ENCODE measurements at places on chromosomes 2 and 18. TPM values are rescaled to one million over a fixed set of nuclear protein-coding genes. Genes with fewer than 3 reads are reported as not detected.

The RMDN2 gene
- 1.1 TPM for total RNA-seq

The ANKRD30BL gene
- not detected for total RNA-seq

The CXCR1 gene
- 1.6 TPM for total RNA-seq

The ESPNL gene
- total RNA-seq: 0.14 TPM

The PRSS56 gene
- not detected for total RNA-seq

The NCKAP5 gene
- total RNA-seq: not detected

The IGFBP5 gene
- not detected for total RNA-seq

The LHCGR gene
- total RNA-seq: not detected

The TWIST2 gene
- not detected for total RNA-seq

The FBXO36 gene
- 0.52 TPM for total RNA-seq

The CHRND gene
- not detected for total RNA-seq

The RGPD4 gene
- total RNA-seq: not detected

The NCKAP1 gene
- 1.7 TPM for total RNA-seq

The LONRF2 gene
- 0.27 TPM for total RNA-seq

The SLC38A11 gene
- not detected for total RNA-seq

The FKBP7 gene
- total RNA-seq: 2.7 TPM

The ATP5F1A gene
- 357 TPM for total RNA-seq

The EFHD1 gene
- 1.1 TPM for total RNA-seq

The HDAC4 gene
- total RNA-seq: 70.2 TPM

The ROCK1 gene
- total RNA-seq: 62.8 TPM

The GPAT2 gene
- 13.0 TPM for total RNA-seq

The CDH2 gene
- total RNA-seq: 0.05 TPM

The CCDC150 gene
- total RNA-seq: 9.0 TPM

The PID1 gene
- total RNA-seq: not detected

The DSG1 gene
- not detected for total RNA-seq

The IL36G gene
- total RNA-seq: not detected

The REG3G gene
- total RNA-seq: not detected

The FOXD4L1 gene
- total RNA-seq: 0.50 TPM

The LDLRAD4 gene
- 28.5 TPM for total RNA-seq

The TDRD15 gene
- total RNA-seq: not detected

The PCGF1 gene
- total RNA-seq: 31.2 TPM

The CRYGD gene
- not detected for total RNA-seq

The SPR gene
- 0.89 TPM for total RNA-seq

The ELOA2 gene
- not detected for total RNA-seq

The VAMP5 gene
- 65.6 TPM for total RNA-seq

The OTOS gene
- not detected for total RNA-seq

The SLC5A7 gene
- total RNA-seq: not detected

The SCN7A gene
- not detected for total RNA-seq

The NAT8 gene
- total RNA-seq: not detected

The REG3A gene
- not detected for total RNA-seq

The KCNG3 gene
- not detected for total RNA-seq

The OR6B2 gene
- total RNA-seq: not detected

The ABCG5 gene
- not detected for total RNA-seq

The PPP1R1C gene
- total RNA-seq: not detected

The ASTL gene
- not detected for total RNA-seq

The ATOH8 gene
- total RNA-seq: 0.18 TPM

The ITGA4 gene
- total RNA-seq: 312 TPM

The MEP1B gene
- 0.11 TPM for total RNA-seq
